Neural progenitor cell (in vitro differentiated cells): ENCODE measurements at places on chromosomes 11 and 22. TPM values are rescaled to one million over a fixed set of nuclear protein-coding genes. Genes with fewer than 3 reads are reported as not detected.

The ACTN3 gene
- 20.2 and 33.0 TPM in 2 replicates for total RNA-seq

The PLAAT5 gene
- 0.77 TPM in 1 of 2 replicates, not detected in the other for total RNA-seq

The PNPLA3 gene
- total RNA-seq, result 4.8 and 9.0 TPM in 2 replicates

The SCGB1C1 gene
- not detected in 2 replicates for total RNA-seq

The CADM1 gene
- total RNA-seq, result 117 and 123 TPM in 2 replicates

The ALKBH3 gene
- total RNA-seq, result 21.7 and 37.4 TPM in 2 replicates
